ENCODE measurements at places on chromosomes 5 and 9.

GRCh38 chr5:55440188-55440646 lies 94.5 kb downstream of the PLPP1 start:
- no peak for DNase-seq

- DNase-seq, result no peak
Observed at GRCh38 chr5:129689045-129689444, 58.8 kb upstream of the MINAR2 start.

DNA sequence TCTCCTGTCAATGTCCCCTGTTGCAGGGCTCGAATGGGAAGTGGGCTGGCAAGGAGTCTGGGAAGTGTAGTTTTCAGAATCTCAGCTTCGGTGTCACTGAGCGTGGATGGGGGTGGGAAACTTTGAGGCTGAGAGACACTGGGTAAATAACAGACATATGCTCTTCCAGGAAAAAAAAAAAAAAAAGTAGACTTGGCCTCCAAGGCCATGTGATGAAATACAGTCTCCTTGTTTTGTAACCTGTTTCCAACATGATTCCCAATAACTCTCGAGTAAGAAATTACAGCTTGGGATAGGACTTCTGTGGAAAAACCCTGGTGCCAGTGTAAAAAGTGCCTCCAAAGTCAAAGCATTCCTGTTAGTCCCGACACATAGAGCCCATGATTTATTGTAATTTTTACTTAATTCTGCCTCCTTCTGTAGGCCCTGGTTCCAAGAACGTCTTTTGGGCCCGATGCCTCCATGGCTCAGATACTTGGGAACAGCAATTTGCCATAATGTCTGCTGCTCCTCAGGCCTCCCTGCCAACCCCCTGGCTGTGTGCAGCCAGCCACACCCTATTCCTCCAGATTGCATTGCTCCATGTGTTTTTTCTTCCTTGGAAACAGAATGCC lies 119.5 kb upstream of the TNC start:
- DNase-seq, result no peak

DNA sequence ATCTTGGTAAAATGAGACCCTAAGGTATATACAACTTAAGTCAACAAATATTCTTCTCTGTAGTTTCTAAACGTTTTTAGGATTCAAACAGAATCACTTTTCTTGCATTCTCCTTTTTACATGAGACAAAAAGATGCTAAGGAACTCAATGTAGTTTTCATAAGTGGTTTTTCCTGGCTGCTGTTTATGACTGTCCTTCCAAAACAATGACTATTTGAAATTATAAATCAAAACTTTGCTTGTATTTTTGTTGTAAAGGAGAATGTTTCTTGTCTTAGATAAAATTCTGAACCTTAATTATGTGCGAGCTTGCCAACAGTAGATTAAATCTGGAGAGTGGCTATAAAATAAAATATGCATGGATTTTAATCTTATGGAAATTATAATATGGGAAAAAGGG lies 53.8 kb downstream of the GRIN3A start:
- no peak for DNase-seq

GRCh38 chr5:169300468-169301385 lies at the start of gene SLIT3:
Gene SLIT3 (minus strand): TSS chr5:169301139. CDS start chr5:169300709, 430 bp downstream.
- DNase-seq, result no peak

DNA sequence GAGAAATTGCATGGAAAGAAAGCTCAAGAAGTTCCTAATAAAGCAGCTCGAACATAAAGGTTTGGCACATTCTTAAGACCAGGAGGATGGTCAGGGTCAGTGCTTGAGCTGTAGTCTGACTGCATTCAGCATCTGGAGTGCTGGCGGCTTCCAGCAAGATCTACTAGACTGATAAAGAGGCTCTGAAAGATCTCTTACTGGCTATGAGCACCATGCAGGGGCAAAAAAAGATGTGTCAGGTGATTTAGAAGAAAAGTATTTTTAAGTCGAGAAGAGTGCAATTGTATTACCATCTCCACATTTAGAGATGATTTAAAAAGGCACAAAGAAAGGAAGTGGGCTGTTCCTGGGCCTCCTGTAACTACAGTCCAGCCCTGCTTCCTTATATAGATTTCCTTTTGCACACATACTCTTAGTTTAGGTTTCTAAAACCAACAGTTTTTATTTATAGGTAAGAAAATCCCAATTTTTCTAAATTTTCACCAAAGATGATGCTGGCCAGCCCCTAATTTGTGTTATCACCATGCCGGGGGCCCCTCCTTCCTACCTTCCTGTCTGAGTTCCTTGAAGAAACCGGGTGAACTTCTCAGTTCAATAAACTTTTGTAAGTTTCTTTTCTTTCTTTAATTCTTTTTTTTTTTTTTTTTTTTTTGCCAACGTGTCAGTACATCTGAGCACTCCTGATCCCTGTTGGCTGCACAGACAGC lies 65.9 kb upstream of the PLPP1 start:
- DNase-seq, result no peak

GRCh38 chr5:71891856-71892255 lies 172.8 kb downstream of the CARTPT start:
- no peak for DNase-seq

DNA sequence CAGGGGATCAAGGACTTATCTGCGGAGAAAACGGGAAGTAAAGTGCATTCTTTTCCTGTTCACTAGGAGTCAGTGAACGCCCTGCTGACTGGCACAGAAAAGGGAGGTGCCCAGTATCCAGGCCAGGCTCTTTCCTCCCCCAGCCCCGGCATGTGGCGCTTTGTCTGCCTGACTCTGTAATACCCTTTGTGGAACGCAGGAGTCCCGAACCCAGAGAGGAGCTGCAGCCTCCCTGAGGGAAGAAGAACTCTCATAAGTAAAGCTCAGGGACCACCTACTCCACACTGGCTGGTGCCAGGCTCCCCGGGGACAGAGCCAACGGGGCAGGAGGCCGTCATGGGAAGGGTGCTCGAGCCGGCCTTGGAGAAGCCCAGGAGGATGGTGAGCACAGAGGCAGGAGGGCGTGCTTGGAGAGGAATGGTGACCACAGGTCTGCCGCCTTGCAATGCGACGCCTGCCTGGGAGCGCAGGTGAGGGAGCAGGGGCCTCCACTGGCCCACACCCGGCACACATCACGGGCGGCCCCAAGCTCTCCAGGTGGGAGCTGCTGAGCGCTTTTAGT lies 31.5 kb downstream of the VAV2 start:
- DNase-seq, result no peak

DNA sequence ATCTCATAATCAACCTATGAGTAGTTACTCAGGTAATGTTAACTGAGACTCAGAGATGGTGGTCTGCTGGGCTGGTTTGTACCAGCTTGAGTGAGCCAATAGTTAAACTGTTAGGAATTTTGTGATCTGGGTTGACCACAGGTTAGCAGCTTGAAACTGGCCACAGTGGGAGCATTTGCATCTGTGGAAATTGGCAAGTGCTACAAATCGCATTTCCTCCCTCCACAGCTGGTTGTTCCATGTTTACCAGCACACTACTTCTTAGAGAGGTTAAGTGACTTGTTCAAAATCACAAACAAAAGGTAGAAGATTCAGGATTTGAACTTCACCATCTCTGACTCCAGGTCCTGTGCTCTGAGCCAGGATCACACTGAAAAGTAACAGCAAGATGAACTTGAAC lies 446.9 kb upstream of the CLINT1 start:
- no peak for DNase-seq

DNA sequence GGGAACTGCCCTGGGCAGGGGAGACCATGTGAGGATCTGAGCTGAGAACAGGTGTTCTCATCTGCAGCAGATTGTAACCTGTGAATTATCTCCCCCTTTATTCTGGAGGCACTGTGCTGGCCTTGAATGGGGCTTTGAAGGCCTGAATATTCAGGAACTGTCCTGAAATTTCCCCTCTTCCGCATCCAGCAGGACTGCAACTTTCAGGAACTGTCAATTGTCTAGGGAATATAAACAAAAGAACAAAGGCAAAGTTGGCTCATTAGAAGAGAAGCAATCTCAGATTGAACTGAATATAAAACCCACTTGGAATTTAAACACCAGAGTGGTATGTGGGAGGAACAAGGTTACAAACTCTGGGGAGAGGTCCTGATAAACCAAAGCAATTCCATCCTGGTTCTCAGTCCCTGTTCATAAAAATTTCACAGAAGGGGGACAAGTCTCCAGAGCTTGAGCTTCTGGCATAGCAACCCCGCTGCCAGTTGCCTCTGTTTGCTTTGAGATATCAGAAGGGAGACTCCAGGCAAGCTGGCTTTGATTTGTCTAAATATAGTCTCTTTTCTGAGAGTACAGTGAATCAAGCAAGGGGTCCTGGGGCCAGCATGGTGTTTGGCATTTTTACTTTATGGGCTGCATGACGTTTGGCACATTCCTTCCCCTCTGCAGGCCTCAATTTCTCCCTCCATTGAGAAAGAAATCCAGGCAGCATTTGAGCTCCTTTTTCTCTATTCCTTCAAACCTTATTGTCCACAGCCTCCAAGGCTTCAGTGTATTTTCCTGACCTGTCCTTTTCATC lies 47.5 kb downstream of the ADRB2 start:
- DNase-seq, result no peak

GRCh38 chr5:96936431-96937320 lies 796 bp downstream of the LNPEP start:
- peak; percentile 61 for DNase-seq

- DNase-seq, result no peak
Observed at GRCh38 chr5:177537389-177538361, 16.7 kb downstream of the FAM193B start.

GRCh38 chr5:149792540-149793255 lies 62.6 kb downstream of the PPARGC1B start:
- DNase-seq, result no peak

DNA sequence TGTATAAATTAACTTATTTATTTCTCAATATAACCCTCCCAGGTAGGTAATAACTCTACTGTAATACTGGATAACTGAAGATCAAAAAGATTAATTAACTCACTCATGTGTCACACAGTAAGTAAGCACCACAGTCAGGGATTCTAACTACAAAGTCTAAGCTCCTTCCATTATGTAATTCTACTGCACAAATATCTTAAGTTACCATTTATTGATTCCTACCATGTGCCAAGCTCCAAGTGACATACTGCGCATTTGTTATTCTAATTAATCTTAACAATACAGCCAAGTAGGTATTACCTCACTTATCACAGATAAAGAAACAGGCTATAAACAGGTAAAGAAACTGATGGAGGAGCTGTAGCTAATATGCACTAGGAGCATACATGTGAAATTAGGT lies 58.3 kb downstream of the RANBP6 start:
- DNase-seq, result no peak

DNA sequence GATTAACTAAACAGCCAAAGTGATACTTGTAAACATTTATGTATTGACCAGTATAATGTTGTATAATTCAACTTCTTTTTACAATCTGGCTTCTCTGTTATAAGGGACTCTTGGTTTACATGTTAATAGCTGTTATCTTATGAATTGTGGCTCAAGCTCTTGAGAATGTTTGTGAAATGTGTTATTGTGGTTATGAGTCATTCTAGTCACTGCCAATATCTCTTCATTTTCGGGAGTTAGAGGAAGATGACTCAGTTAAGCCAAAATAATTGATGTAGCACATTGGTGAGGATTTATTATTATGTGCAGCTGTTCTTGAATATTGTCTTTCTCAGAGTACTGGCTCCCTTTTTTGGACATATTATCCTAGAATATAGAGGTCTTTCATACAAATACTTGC lies 655.2 kb upstream of the RIOK2 start:
- DNase-seq, result peak; percentile 94
